ENCODE measurements at places on chromosomes 7 and 10.

- no peak for DNase-seq
These were observed 6.4 kb upstream of the DYNC2I1 start for GRCh38 chr7:158849768-158850544.

DNA sequence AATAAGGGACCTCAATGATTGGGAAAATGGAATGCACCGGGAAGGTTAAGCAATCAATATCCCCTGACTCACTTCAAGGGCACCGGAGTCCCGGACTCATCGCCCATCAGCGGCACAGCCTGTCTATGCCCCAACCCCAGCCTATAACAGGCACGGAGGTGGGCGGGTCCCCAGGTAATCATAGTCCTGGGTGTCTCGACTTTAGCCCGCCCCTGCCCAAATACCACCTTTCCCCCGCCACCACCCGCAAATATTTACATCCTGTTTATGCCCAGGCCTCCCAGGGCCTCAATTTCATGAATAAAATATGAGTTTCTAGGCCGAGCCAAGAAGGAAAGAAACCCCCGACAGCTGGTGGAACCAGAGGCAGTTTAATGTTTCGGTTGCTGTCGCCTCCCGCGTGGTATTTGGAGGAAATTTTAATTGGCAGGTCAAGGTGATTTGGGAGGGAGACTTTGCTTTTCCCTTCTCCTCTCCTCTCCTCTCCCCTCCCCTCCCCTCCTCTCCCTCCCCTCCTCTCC, 15.6 kb upstream of the RFC2 start:
- peak; percentile 40 for DNase-seq

- DNase-seq: no peak
These were observed 11.2 kb upstream of the HTR5A start for GRCh38 chr7:155058896-155059295.

GRCh38 chr7:117777335-117778142, 95.7 kb downstream of the CTTNBP2 start:
- DNase-seq: no peak

- no peak for DNase-seq
These were observed 52.2 kb downstream of the SEM1 start for GRCh38 chr7:96657347-96658021.

GRCh38 chr7:24457219-24457558, 116.1 kb upstream of the PALS2 start:
- no peak for DNase-seq

GRCh38 chr7:97798046-97799019, 66.4 kb downstream of the TAC1 start:
- no peak for DNase-seq

DNA sequence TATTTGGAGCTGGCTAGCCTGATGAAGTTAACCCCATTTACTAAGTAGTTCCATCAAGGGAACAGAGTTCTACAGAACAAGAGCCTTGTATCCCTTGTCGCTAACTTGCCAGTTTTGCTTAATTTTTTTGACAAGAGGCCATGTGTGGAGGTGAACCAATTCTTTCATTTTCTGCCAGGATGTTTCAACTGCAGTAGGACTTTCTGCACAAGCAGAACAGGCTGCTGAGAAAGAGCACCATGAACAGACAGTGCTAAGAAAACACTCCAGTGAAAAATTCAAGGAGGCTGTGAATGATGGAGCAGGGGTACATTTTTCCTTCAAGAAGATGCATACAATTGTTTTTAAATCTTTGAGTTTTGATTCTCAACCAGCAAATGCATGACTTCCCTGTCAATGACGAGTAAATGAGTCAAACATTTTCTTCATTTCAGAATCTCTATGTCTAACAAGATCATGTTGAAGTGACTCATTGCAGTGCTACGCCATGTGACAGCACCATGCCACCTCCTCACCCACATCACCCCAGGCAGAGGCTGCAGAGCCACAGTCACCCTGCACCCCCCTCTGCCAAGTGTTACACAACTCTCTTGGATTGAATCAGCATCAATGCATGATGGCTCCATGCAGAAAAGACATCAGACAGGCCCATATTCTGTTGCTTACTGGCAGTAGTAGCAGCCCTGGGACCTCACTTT, 193.1 kb downstream of the COBL start:
- DNase-seq: peak; percentile 52

GRCh38 chr7:4561795-4562194, 120.3 kb upstream of the FOXK1 start:
- DNase-seq: no peak

GRCh38 chr7:141585592-141586510, 34.6 kb downstream of the AGK start:
- DNase-seq: peak; percentile 13

DNA sequence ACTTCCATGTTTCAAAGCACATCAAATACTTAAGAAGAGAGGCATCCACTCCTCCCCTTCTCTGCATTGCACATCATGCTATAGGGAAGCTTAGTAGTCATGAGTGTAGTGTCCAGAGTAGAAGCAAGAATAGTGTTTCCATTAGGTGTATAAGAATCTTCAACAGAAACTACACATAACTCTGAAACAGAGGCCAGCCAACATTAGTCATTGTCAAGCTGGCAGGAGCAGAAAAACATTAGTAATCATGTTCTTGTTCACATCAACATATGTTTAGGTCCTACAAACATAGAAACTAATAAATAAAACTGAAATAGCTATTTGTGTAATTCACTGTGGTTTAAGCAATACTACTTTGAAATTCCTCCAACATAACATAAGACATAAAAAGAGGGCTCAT, 370.2 kb downstream of the PPP1R3A start:
- DNase-seq: no peak

DNA sequence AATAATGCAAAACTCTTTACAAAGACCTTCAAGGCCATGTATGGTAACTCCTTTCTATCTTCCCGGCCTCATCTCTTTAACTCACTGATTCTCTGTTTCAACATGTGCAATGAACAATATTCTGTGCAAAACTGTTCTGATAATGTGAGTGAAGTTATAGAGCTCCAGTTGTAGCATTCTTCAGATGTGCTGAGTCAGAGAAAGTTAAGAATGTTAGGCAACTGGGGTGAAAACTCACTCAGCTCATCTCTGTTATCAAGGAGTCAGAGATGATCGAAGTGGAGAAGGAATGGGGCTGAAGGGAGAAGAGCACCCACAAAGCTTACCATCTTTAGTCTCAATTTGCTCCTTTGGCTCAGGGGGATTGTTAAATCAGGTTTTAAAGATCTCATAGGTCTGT, 344.7 kb upstream of the NPSR1 start:
- no peak for DNase-seq

DNA sequence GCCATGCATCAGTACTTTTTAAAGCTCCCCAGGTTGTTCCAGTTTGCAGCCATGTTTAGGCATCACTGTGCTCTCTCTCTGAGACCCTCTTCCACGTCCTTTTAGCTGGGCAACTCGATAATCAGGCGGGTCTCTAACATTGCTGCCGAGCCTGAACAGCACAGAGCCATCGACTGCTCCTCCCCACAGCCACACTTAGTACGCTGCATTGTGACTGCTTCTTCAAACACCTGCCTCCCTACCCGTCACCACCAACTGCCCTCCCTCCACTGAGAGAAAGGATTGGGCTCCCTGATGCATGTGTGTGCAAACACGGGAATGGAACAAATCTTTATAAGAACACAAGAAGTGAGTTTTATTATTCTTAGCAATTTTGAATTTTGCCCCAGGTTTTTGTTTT, 11.4 kb upstream of the TACR2 start:
- DNase-seq: no peak

DNA sequence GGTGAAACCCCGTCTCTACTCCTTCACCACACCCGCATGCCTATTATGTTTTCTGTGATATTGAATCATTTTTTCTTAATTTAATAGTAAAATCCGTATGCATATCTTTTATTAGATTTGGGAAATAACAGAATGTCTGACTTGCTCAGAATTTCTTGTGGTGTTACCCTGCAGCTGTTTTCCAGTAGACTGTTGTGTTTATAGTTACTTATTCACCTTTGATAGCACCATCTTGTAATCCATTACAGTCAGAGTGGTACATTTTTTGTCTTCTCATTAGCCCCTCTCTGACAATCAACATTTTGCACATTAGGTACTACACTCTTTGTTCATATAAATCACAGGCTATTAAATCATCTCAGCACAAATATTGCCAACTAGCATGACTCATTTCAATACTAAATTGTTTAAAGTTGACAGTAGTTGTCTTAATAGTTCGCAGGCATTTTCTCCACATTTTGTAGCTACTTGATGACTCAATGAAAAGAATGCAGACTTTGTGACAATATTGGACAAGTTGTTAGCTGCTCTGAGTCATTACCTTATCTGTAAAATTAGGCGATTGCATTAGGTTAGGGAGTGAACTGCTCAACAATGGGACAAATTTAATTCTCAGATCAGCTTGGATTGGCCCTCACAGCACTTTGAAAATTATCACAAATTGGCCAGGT, 17.8 kb upstream of the SLC16A12 start:
- no peak for DNase-seq

DNA sequence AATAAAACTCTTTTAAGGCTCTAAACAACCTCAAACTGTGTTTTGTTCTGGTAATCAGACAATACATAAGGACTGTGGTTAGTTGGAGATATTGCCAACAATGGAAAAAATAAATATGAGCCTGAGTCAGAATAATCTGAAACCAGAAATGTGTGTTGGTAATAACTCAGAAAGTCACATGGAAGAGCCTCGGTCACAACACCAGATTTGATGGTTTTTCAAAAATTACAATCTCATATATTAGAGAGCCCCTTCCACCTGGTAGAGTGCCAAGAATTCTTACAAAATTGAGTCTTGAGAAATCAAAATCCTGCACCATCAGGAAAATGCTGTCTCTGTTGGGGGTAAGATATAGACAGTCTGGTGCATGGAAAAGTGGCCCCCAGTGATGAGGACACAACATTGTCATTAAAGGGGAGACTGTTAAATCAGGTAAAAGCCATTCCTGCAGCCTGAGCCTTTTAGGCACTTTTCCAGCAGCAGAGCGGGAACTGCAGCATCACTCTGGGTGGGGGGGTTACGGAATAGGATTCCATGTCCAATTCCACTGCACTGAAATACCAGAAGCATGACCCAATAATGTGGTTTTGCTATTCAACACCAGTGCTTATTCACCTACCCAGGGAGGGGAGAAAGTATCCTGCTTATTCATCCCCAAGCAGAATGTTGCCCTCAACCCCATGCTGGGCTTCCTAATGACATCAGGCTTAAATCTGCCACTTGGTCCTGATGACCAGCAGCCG, 9.5 kb upstream of the ADAM12 start:
- no peak for DNase-seq

GRCh38 chr7:46126675-46127300, 205.7 kb upstream of the IGFBP3 start:
- DNase-seq: no peak

- no peak for DNase-seq
These were observed 57.0 kb downstream of the CLEC2L start for GRCh38 chr7:139580435-139580834.

DNA sequence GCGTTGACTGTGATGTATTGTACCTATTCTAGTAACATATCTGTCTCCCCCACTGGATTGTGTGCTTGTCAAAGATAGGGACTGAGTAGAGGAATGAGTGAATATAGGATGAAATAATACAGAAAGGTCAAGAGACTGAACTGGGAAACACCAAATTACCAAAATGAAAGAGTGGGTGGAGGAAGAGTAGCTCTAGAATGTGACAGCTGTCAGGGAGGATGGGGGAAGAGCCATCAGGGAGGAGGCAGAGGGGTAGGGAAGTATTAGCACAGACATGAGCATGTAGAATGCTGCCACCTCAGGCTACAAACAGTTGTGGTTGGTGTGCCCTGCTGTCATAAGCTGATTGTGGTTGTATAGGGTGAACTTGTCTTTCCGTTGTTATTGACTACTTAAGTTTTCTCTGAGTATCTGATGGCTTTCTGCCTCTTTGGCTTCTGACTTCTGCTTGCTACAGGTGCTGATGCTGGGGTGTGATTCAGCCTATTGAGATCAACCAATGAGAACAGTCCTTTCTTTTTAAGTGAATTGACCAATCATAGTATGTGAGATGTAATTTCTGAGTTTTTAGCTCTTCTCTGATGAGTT, 5.6 kb downstream of the CCSER2 start:
- peak; percentile 38 for DNase-seq

DNA sequence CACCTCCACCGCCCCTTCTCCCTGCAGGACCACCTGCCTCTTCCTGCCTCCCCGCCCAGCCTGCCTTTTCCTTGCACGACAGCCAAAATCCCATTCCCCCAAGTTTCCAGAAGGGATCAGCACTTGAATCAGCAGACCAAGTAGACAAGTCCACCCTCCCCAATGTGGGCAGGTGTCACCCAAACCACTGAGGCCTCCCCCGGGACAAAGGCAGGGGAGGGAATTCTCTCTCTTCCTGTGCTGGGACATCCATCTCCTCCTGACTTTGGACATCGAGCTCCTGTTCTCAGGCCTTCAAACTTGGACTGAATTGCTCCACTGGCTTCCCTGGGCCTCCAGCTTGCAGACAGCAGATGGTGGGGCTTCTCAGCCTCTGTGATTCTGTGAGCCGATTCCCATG, 21.6 kb upstream of the PSMG3 start:
- no peak for DNase-seq

GRCh38 chr7:30658479-30659074, 23.7 kb downstream of the CRHR2 start:
- no peak for DNase-seq

DNA sequence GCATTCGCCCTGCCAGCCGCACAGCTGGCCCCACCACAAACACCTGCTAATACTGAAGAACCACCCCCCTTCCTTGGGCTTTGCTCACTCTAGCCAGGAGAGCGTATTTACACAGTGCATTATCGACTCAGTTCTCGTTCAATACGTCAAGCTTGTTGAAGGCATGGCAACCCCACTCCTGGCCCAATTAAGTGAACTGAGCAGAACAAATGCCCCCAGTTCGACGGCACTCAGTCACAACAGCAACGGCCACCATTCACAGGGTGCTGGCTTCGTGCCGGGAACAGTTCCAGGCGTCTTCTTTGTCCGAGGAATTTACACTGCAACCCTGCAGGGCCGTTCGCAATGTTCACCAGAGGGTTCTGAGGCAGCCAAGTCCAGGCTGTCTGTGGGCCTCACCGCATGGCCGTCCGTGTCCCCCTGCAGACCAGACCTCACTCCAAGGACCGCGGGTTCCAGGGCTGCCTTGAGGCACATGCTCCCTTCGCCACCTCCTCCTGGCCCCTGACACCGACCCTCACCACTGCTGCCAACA, 175.3 kb downstream of the DIP2C start:
- DNase-seq: no peak

Measured in stimulated activated CD4-positive, alpha-beta T cell treated with anti-CD3 and anti-CD28 coated beads, Interleukin-1b, Interleukin-23, amount 100 ng/mL, for 4 hours (primary cell).